ENCODE measurements at places on chromosomes 16 and 17. TPM values are rescaled to one million over a fixed set of nuclear protein-coding genes. Genes with fewer than 3 reads are reported as not detected.

CCDC57 gene
- 7.9 TPM for total RNA-seq

RMI2 gene
- total RNA-seq, result 30.8 TPM

PRSS21 gene
- total RNA-seq, result not detected

LDHD gene
- not detected for total RNA-seq

C17orf78 gene
- total RNA-seq, result not detected

ITGAL gene
- not detected for total RNA-seq

CAPN15 gene
- total RNA-seq, result 23.4 TPM

IL34 gene
- 0.54 TPM for total RNA-seq

IL21R gene
- not detected for total RNA-seq

PDK2 gene
- 5.7 TPM for total RNA-seq

- peak; percentile 46 for DNase-seq
Measured at GRCh38 chr17:38333635-38334295, 10.0 kb downstream of the GPR179 start.

DNA sequence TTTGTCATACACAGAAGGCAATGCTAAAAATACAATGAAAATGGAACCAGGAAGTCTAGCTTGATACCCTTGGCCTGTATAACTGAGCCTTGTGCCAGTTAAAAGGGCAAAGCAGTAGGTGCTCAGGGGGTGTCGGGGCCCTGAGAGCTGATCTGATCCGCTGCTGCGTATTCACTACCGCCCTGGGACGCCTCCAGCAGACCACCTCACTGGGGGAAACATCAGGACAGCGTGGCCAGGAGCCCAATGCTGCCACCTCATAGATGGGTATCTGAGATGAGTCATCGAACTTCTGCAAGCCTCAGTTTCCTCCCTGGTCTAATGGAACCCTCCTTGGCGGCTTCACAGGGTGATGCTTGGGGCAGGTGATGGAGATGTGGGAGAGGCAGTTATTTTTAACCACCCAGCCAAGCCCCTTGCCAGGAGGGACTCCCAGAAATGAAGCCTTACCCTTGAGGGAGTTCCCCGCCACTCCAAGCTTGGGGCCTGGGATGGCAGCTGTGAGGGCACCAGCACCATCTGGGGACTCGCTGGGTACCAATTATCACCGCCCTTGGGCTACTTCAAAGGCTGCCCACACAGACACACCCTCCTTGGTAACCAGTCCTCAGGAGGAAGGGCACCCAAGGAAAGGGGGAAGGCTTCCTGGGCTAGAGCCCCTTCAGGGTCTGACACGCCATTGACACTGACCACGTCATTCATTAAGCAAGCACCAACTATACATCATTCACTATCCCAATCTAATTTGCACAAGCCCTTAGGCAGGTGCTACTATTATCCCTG, 7.8 kb downstream of the DEXI start:
- no peak for DNase-seq

- DNase-seq, result peak; percentile 87
Measured at GRCh38 chr17:36463916-36464764, 22.3 kb upstream of the ZNHIT3 start.

DNA sequence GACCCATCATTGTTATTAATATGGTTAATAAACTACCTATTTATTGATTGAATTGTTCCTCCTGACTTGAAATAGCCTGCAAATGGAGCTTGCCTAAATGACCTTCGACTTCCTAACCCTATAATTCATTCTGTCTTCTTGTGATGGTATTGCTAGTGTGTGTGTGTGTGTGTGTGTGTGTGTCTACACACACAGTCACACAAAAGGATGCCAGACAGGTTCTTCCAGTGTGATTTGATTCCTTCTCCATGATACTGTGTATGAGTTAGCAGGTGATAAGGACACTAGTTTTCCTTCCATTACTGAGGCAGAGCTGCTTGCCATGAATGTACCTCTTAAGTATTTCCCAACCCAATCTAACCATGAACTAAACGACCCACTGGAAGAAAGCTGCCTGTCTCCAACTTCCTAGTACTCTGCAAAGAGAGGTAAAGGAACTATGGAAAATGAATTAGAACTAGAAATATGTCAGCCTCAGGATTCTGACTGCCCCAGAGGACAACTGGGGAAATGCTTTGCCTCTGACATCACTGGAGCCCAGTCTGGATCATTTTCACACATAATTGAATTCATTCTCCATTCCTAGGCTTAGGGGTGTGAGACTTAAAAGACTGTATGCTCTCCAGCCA, 3.5 kb upstream of the CDC6 start:
- peak; percentile 74 for DNase-seq

GRCh38 chr17:55416470-55417052, 5.1 kb downstream of the MMD start:
- DNase-seq, result no peak

DNA sequence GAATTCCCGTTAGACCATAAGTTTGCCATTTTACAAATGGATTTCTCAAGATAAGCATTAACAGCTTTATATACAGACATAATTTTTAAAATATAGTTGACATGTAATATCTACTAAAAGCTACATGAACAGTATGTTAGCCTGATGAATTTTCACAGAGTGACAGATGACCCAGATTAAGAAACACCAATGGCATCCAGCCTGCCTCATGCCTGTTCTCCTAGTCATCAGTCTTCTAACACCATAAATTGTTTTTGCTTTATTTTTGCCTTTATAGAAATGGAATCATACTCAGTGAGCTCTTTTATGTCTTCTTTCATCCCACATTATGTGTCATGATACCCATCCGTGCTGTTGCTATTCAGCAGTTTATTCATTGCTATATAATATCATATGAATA, 80.0 kb downstream of the ATF7IP2 start:
- DNase-seq, result no peak

- peak; percentile 59 for DNase-seq
Measured at GRCh38 chr17:2042390-2042847, 597 bp downstream of the OVCA2 start.

- no peak for DNase-seq
Measured at GRCh38 chr16:894841-895240, 75.9 kb downstream of the LMF1 start.

- DNase-seq, result peak; percentile 20
Measured at GRCh38 chr16:9567666-9568065, 476.2 kb downstream of the HAPSTR1 start.

GRCh38 chr17:80527016-80527645, 17.5 kb upstream of the RPTOR start:
- no peak for DNase-seq

DNA sequence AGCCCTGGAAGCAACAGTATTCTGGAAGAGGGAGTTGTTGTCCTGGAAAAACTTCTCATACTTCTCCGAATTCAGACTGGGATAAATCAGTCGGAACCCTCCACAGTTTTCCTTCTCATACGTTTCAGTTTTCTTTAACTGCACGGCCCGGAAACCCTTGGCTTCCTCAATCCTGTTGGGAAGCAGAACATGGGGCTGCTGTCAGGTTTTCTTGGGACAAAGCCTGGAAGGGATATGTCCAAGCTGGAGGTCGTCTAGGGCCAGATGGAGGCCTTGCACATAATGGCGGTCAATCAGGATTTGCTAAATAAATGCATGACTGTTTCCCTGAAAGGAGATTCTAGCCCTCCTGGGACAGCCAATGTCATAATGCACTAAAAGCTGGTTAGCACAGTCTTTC, 29.2 kb downstream of the TTLL6 start:
- no peak for DNase-seq

GRCh38 chr16:57866529-57866918, 64.2 kb upstream of the KIFC3 start:
- no peak for DNase-seq

DNA sequence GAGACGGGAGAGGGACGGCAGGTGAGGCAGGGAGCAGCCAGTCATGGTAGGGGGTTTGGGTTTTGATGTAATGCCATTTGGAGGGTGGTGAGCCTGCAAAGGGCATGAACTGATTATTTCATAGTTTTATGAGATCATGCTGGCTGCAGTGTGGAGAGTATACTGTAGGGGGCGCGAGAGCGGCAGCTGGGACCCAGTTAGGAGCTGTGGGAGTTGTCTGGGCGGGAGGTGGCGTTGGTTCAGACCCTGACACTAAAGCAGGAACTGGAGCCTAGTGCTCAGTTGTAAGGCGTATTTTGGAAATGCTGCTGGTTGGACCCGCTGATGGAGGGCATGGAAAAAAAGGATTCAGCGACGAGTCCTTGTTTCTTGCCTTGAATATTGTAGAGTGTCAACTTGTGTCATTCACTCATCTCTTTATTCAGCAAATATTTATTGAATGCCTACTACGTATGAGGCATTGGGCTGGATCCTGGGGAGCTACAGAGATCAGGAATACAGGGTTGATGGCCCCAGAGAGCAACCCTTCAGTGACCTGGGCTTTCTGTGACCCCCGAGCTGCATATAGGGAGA, 23.7 kb upstream of the KDM8 start:
- DNase-seq, result peak; percentile 65

GRCh38 chr16:10995565-10995964, 51.2 kb downstream of the CLEC16A start:
- DNase-seq, result no peak

DNA sequence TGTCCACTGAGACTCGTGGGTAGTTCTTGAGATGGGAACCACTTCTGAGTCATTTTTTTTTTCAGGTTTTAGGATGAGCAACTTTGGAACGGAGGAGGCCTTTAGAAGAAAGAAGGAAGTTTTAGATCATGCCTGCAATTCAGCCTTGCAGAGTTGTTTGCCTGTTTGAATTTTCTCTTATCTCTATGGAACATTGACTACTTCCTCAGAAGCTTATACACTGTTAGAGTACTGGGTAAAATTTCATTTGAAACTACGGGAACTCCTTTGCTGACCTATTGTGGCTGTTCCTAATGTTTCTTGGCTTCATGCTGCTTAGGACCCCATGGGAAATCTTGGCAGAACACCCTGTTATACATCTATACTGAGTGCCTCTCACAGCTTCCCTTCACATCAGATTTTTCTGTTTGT, 70.8 kb downstream of the MAP2K6 start:
- no peak for DNase-seq

DNA sequence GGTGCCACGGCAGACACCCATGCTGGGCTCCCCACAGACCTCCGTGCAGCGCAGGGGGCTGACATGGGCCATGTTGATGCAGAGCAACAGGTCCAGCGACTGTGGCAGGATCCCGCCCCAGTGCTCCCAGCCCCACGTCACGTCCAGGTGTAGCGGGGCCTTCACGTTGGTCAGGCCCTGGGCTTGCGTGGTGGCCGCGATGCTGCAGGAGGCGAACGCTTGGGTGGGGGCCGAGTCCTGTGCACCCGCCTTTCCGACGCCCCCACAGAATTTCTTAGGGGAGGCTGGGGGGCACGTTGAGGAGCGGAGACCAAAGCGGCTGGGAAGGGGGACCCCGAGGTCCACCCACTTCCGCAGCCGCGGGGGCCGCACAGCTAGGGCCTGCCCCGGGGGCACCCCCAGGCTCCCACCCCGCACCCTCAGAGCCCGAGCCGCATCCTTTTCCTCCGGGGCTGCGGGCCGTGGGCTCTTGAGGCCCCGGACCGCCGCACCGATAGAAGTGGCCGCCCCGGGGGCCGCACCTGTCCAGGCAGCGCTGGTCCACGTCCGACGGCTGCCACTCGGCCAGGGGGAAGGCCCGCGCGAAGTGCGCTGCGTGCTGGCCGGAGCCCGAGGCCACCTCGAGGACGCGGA, 416 bp downstream of the METTL26 start:
- no peak for DNase-seq

Data from Daoy (cell line).